Activated naive CD8-positive, alpha-beta T cell treated with anti-CD3 and anti-CD28 coated beads, Interleukin-2, amount 10 ng/mL, durations not matched to agents 7 days and 5 days (primary cell): ENCODE measurements at places on chromosomes 4 and X. TPM values are rescaled to one million over a fixed set of nuclear protein-coding genes. Genes with fewer than 3 reads are reported as not detected.

- H3K27ac ChIP-seq: no peak overlapping the region
- H3K36me3 ChIP-seq: no peaks in the 10 kb centered on the region
- no peak for DNase-seq
- H3K27me3 ChIP-seq: peaks cover 3% of the 10 kb centered on the region
- no peak overlapping the region for H3K4me3 ChIP-seq
- no peaks in the 10 kb centered on the region for H3K4me1 ChIP-seq
Measured at GRCh38 chr4:14338585-14339265, 663.6 kb upstream of the CPEB2 start.

- peak overlapping the region; percentile 92 for H3K27ac ChIP-seq
- peaks cover 53% of the 10 kb centered on the region for H3K36me3 ChIP-seq
- H3K4me3 ChIP-seq: peak overlapping the region; percentile 96
Measured at GRCh38 chr4:153472122-153473037, 6.2 kb downstream of the TMEM131L start.

GRCh38 chr4:37893164-37893563 lies 2.3 kb downstream of the TBC1D1 start:
- peaks cover 26% of the 10 kb centered on the region for H3K36me3 ChIP-seq
- no peak for DNase-seq
- H3K27me3 ChIP-seq: no peaks in the 10 kb centered on the region
- peak overlapping the region; percentile 93 for H3K27ac ChIP-seq
- peak overlapping the region; percentile 91 for H3K4me3 ChIP-seq
- H3K4me1 ChIP-seq: peaks cover 41% of the 10 kb centered on the region

GRCh38 chr4:145784036-145784435 lies 104.1 kb downstream of the C4orf51 start:
- DNase-seq: no peak
- H3K27me3 ChIP-seq: no peaks in the 10 kb centered on the region
- H3K4me1 ChIP-seq: peaks cover 6% of the 10 kb centered on the region
- no peak overlapping the region for H3K27ac ChIP-seq
- no peak overlapping the region for H3K4me3 ChIP-seq
- H3K36me3 ChIP-seq: peaks cover 56% of the 10 kb centered on the region

The ALAS2 gene
- not detected for total RNA-seq

The SFRP2 gene
- not detected for total RNA-seq

The PROM1 gene
- total RNA-seq: not detected

DNA sequence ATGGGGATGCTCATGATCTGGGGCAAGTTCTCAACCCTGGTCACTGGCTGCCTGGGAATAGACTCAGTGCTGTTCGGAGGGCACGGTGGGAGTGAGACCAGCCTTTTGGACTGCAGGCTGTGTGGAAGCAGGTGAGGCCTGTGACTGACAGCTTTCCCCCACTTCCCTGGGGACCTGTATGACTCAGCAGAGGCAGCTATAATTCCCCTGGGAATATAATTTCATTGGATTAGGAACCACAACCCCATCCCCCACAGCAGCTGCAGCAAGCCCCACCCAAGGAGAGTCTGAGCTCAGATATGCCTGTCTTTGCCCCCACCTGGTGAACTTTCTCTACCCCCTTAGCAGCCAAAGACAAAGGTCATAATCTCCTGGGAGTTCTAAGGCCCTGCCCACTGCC lies 408.6 kb downstream of the PPP3CA start:
- no peak for DNase-seq
- no peaks in the 10 kb centered on the region for H3K36me3 ChIP-seq
- no peak overlapping the region for H3K27ac ChIP-seq
- no peaks in the 10 kb centered on the region for H3K4me1 ChIP-seq
- H3K27me3 ChIP-seq: peaks cover 7% of the 10 kb centered on the region
- no peak overlapping the region for H3K4me3 ChIP-seq
